ENCODE measurements at places on chromosomes 2 and 18.
A peak's percentile ranks its signal among the peaks of the same experiment; 100 is the strongest.

GRCh38 chr2:238939074-238939473 is 91.2 kb downstream of the TWIST2 start:
- DNase-seq = no peak

DNA sequence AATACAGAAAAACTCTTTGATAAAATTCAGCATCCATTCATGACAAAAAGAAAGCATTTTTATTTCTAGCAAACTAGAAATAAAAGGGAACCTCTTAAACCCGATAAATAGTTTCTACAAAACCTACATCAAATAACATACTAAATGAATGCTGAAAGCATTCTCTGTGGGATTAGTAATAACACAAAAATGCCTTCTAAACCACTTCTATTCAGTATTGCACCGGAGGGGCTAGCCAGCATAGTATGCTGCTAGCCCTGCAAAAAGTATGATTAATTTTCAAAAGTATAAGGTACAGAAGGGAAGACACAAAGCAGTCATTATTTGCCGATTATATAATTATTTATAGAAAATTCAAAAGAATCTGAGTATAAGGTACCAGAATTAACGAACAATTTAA is 145.2 kb downstream of the DTNB start:
- peak; percentile 37 for DNase-seq

- no peak for DNase-seq
Measured at GRCh38 chr2:1132328-1132969, 181.8 kb downstream of the SNTG2 start.

DNA sequence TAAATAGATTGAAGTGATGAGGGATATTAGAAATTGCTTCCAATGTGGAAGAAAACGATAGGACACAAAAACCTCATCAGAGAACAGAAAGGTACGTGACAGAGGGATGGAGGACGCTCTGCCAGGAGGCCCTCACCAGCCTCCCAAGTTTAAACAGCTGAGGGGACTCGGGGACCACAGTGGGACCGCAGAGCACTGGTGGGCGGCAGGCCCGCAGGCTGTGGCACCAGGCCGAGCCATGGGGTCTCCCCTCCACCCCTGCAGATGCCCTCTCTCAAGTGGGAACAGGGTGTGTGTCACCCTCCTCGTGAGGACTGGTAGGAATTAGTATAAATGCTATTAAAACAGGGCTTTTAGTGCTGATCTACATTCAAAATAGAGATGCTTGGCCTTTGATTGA is 10.8 kb downstream of the NDUFA10 start:
- DNase-seq = no peak

DNA sequence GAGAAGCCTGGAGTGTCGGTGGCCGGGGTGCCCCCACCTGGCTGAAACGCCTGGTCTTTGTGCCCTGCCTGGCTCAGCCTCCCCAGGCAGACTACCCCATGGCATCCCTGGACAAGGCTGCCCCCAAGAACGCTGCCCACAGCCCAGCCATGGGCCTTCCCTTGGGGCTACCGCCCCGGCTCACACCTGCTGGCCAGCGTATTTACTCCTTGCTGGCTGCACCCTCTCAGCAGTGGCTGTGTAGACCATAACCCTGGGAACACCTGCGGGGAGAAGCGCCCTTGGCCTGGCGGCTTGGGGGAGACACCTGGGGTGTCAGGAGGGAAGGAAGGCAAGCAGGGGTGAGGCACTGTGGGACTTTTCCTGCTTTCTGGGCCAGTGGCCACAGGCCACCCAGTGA is 17.3 kb downstream of the CAPN10 start:
- no peak for DNase-seq

DNA sequence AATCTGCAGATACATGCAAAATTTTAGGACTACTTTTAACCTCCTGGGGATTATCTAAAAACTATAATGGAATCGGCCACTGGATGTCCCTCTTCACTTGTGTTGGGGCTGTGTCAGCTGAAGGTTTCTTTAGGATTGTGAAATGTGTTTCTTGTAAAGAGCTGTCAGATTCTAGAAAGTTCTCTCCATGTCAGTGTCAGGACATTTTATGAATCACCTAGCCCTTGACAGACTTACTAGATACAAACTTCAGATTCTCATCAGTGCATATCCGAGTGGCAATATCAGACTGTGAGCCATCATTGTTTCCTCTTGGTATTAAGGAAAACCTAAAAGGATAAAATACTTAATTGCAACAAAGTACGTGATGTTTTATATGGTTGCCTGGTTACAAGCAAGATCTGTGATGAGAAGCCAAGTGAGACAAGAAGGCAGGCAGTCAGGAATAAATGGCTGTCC is 107.3 kb downstream of the CPS1 start:
- peak; percentile 16 for DNase-seq

GRCh38 chr2:31256611-31257382 is 22.8 kb downstream of the EHD3 start:
- no peak for DNase-seq

DNA sequence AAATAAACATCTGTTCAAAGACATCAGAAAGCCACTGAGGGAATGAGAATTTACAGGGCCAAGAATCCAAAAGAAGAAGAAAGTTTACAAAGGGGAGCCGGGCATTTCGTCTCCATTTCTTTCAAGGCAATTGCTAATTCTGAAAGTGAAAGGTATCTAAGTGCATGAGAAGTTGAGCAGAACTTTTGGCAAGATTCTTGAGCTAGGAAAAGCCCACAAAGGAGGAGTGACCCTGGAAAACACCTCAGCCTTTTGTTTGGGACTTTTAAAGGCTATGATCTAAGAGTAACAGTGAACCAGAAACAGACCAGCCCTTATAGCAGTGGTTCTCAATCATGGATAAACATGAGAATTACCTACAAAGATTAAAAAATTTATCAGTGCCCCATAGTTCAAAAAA is 87.4 kb downstream of the MDH1 start:
- no peak for DNase-seq

DNA sequence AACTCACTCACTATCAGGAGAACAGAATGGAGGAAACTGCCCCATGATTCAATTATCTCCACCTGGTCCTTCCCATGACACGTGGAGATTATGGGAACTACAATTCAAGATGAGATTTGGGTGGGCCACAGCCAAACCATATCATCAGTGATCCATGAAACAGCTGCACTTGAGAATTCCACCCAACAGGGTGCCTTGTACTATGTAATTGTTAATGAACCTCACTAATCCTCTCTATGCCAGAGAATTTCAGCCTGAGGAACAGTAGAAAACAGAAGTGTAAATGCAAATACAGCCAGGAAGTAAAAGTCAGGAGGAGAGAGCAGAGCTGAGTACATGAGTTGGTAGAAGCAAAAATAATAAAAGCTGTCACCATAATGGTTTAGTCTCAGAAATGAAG is 261.4 kb downstream of the EPHA4 start:
- no peak for DNase-seq

DNA sequence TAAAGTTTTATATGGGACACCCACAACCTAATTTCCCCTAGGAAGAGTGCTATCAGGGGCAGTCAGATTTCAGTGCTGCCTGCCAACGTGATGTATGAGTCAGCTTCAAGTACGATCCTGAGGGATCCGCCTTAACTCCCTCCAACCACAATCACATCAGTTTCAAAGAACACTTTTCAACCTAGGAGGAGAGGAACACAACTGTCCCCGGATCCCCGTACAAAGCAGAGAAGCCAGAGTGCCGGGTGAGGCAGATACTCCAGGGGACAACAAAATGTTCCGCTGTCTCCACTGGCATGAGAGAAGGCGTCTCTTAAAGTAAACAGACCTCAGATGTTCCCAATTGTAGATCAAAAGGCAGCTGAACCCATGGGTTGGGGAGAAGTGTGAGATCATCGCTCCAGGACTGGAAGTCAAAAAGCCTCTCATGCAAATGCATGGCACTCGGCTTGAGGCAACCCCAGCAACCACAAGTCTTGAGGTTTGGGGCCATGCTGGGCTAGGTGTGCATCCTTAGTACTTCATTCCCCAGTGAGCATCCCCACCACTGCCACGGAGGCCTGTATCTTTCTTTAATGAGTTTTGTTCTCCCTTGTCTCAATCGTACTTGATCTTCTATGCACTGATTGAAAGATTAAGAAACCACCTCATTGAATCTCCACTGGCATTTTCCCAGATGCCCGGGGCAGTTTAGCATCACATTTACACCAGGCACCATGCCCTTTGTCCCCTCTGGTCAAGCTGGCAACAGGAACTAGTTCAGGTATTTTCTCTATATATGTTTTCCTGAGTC is 91.0 kb upstream of the CCBE1 start:
- peak; percentile 72 for DNase-seq

DNA sequence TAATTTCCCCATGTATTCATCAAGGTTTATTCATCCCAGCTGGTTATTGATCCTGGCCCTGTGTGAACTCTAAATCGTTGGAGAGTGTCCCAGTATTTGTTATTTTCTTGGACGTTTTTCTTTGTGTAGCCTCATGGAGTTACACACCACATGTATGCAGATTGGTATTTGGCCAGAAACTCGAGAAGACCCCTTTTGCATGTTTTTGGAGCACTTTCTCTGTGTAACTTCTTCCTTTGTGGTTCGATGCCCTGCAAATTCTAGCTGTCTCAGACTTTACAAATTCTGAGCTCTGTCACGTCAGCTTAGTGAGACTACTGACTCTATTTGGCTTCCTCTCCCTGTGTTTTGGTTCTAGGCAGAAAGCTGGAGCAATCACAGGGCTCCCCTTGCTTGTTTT is 198.7 kb downstream of the MCFD2 start:
- peak; percentile 26 for DNase-seq

DNA sequence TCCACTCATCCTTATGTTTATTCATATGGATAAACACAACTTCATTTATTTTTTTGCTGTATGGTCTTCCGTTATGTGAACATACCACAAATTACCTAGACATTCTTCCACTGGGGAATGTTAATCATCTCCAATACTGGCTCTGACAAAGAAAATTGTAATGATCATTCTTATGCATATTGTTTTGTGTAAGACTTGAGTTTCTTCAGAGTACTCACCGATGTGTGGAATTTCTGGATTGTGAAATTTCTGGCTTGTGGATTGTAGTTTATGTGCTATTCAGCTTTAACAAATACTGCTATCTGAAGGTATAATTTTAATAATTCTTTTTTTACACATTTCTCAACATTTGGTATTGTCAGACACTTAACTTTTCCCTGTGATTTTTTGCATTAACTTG is 212.2 kb upstream of the THUMPD2 start:
- DNase-seq = peak; percentile 11

GRCh38 chr2:229869226-229869625 is 52.6 kb downstream of the TRIP12 start:
- DNase-seq = no peak

GRCh38 chr2:67792681-67793091 is 270.1 kb downstream of the C1D start:
- DNase-seq = no peak

DNA sequence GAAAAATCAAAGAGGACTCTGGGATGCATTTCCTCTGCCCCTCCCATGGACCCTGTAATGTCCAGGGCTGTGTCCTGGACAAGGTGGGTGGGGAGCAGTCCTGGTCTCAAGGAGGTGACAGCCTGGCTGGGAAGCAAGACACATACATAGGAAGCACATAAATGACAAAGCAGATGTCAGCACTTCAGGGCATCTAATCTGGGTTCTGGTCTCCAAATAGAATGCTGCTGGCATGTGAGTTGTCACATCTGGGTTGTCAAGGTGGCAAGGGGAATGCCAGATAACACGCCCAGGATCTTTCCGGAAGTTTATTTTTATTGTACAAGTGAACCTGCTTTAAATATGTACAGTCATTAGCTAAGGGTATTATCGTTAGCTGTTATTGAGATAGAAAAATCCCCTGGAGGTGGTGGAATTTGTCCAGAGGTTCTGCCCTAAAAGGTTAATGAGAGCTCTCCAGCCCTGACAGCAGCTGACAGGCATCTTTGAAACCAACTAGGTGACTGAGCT is 5.6 kb downstream of the IL1F10 start:
- no peak for DNase-seq

DNA sequence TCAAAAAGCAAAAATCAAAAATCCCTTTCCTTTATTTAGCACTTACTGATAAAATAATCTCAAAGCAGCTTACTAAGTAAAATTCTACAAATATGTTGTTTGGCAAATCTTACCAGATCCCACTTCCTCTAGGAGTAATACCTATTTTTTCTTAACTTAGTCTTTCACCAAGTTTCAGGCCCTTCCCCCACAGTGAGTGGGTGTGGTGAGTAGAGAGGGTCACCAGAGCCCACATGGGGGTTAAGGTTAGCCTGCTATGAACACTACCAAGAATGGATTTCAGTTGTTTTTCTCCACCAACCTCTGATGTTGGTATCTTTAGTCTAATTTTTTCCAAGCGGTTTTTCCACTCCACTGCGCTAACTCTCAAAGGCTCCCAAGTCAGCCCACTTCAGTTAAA is 23.2 kb downstream of the PIAS2 start:
- DNase-seq = no peak

DNA sequence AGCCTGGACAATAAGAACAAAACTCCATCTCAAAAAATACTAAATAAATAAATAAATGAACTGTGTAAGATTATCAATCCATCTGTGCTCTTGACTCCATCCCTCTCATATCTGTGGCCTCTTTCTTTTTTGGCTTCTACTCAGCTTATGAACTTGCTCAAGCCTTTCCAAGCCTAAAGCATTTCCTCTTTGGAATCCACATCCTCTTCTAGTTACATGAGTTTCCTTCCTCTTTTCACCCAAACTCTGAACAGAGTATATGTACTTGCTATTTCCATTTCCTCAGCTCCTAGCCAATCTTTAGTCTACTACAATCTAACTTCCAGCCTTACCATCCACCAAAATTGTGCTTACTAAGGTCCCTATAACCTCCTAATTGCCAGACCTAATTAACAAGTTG is 2.5 kb upstream of the DNAJC10 start:
- DNase-seq = no peak

- no peak for DNase-seq
Measured at GRCh38 chr2:71103809-71104208, 26.2 kb downstream of the MCEE start.

DNA sequence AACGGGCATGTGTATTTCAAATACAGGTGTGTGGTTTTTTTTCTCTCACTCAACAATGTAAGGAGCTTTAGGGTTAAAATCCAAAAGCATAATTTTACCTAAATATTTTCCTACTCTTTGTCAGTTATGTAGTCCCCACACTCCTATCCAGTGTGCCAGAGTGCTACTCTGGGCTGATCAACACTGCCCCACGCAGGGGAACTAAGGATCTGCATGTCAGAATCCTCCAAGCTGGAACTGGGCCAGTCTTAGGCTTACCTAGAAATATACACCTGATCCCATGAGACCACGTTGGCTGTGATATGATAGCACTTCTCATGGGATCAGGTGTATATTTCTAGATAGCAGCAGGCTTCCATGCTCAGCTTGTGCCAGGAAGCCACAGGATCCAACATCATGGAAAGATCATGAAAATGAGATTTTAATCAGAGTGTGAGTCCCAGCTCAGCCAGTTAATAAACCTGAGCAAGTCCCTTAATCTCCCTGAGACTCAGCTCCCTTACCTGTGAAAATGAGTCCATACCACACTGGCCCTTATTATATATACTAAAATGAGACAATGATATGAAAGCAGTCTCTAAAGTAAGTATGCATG is 29.7 kb downstream of the CCDC141 start:
- no peak for DNase-seq

- no peak for DNase-seq
Measured at GRCh38 chr2:219476652-219477151, 22.0 kb upstream of the GMPPA start.

Measured in stromal cell of bone marrow (primary cell).